ENCODE measurements at places on chromosomes 16 and 17.

GRCh38 chr17:17491546-17491988, 4.6 kb downstream of the RASD1 start:
- DNase-seq = no peak

- no peak for DNase-seq
These were observed 17.5 kb downstream of the MAP3K14 start for GRCh38 chr17:45299361-45299760.

DNA sequence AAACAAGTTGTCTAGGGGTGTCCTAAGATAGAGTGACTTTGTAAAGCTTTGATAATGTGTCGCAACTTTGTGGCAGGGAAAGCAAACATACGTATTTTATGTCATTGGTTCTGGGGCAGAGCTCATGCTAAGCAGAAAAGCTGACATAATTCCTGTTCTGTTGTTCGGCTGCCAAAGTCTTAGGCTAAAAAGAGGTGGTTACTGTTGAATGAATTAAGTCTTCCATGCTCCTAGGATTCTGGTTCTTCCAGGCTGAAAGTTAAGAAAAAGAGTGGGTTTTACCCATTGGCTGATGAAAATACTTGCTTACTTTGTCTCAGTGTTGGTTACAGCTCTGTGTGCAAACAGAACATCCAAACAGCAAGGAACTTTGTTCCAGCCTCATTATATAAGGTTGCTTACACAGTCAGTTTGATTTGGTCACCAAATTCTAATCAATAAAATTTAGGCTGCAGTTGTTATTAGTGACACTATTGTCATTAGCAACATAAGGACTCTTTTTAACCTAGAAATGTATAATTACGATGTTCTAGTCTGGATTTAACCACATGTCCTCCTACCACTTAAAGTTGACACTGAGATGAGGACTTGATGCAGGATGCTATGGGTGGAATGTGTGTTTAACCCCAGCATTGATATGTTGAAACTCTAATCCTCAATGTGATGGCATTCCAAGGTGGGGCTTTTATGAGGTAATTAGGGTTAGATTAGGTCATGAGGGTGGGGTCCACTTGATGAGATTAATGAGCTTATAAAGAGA, 114.0 kb upstream of the GOT2 start:
- DNase-seq = peak; percentile 33

- DNase-seq = peak; percentile 36
These were observed 241.9 kb downstream of the SLC39A11 start for GRCh38 chr17:72850410-72851118.

- no peak for DNase-seq
These were observed 12.6 kb upstream of the IL21R start for GRCh38 chr16:27389272-27389961.

DNA sequence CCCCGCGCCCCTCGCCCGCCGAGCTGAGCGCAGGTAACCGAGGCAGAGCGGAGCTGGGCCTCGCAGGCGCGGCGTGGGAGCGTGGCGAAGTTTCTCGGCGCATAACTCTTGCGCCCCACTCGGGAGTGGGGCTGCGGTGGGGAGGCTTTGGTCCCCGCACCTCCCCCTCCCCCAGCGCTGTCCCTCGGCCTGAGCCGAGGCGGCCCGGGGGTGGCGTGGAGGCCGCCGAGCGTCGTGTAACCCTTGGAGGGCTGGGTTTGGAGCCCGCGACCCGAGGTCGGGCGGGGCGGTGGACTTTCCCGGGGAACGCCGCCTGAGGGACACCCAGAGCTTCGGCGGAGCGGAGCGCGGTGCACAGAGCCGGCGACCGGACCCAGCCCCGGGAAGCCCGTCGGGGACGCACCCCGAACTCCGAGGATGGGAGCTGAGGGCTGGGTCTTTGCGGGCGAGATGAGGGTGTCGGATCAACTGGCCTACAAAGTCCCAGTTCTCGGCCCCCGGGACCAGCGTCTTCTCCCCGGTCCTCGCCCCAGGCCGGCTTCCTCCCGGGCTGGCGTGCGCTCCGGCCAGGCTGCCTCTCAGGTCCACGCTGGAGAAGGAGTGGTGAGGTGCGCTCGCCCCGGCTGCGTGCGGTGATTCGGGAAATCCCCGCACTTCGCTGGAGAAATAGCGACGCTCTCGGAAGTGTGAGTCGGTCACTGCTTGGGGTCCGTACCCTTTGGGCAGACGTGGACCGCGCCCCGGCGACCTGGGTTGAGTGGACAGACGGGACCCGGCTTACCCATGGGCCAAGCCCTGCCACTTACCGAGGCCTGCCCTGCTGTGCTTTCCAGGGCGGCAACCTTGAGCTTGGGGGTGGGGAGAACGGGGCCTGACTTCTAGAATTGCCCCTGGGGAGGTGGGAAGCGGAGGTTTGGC, 168.4 kb downstream of the RAB11FIP4 start:
- no peak for DNase-seq

DNA sequence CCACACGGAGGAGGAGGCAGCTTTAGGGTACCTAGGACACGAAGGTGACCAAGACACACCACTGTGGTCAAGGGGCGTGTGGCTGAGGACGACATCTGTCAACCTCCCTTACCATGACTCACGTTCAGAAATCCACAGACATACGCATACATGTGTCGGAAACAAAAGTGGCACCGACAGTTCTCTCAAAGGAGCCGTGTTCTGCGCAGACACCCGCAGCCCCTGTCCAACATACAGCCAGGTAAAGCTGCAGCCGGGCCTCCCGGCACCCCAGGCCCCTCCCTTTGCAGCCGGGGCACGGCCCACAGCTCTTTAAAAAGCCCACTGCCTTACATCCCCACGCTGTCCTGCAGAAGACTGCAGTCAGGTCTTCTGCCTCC, 40.5 kb upstream of the KLHDC4 start:
- DNase-seq = no peak

DNA sequence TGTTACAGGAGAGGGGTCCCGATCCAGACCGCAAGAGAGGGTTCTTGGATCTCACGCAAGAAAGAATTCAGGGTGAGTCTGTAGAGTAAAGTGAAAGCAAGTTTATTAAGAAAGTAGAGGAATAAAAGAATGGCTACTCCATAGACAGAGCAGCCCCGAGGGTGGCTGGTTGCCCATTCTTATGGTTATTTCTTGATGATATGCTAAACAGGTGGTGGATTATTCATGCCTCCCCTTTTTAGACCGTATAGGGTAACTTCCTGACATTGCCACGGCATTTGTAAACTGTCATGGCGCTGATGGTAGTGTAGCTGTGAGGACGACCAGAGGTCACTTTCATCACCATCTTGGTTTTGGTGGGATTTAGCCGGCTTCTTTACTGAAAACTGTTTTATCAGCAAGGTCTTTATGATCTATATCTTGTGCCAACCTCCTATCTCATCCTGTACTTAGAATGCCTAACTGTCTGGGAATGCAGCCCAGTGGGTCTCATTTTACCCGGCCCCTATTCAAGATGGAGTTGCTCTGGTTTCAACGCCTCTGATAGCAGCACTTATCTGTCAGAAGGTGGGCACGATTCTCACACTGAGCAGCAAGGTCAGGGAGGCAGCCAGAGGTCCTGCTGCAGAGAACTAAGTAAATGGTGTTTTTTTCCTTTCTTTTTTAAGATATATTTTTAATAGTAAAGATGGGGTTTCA, 26.5 kb upstream of the XYLT2 start:
- no peak for DNase-seq

DNA sequence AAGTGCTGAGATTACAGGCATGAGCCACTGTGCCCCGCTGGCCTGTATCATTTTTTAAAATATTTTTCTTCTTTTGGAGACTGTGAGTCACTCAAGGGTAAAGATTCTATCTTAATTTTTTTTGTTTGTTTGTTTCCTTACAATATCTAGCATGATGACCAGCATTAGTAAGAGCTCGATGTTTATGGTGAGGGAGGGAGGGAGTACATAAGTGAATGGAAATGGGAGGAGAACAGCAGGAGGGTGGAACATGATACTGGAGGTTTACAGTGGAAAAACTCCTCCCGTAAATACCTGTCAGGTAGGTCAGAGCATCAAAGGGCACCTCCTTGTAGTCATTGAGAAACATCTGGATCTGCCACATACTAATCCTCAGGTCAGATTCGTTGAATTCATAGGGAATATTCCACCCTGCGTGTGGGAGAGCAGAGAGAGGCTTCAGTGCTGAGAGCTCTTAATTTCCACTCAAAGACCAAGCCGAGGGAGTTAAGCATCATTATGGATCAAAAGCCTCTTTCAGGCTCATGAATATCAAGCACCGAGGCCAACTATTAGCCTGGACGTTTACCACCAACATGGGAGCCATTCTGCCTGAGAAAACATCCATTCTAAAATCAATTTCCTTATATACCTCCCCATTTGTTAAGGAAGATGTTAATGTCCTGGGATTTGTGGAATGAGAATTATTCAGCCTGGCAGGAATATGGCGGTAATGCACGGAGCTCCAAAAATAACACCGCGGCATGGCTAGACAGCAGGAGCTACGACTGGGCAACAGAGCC, 51.8 kb downstream of the LYRM1 start:
- DNase-seq = no peak

DNA sequence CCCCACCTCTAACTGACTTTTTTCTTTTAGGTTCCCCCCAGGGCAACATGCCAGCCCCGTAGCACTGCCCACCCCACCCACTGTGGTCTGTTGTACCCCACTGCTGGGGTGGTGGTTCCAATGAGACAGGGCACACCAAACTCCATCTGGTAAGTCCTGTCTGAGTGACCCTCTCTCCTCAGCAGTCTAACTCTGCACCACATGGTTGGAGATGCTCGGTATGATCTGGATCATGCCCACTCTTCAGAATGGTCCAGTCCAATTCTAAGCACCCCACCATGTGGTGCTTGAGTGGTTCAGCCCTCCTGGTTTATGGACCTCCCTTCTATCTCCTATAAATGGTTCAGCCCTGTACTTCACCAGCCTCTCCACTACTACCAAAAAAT, 5.9 kb downstream of the KDM6B start:
- DNase-seq = no peak

GRCh38 chr16:75251280-75252048, at the start of gene BCAR1:
TSS of gene BCAR1 (minus strand) at chr16:75251624. CDS start at chr16:75251482, 142 bp downstream.
- peak; percentile 95 for DNase-seq

DNA sequence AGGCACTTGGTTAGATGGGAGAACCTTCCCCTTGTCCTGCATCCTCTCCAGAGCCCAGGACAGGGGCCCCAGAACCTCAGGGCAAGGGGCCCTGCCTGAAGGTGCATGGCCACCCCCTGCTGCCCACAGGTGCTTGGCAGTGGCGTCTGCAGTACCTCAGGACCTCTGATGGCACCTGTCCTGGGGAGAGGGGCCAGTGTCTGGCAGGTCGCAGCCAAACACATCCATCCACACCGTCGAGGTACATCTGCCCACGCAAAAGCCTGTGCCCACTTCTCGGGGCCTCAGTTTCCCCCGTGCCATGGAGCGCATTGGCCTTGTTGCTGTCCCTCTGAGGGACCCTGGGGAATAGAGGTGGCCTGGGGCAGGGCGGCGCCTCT, 9.3 kb downstream of the MAP2K3 start:
- DNase-seq = no peak

GRCh38 chr17:14866266-14866665, 398.9 kb downstream of the PMP22 start:
- no peak for DNase-seq

GRCh38 chr17:75724016-75725003, 3.1 kb downstream of the ITGB4 start:
- DNase-seq = no peak

Data from NCI-H226 (cell line).